ENCODE measurements at places on chromosomes 7 and 10.

GRCh38 chr7:134823400-134823799 lies 44.0 kb downstream of the CALD1 start:
- peak; percentile 46 for DNase-seq

DNA sequence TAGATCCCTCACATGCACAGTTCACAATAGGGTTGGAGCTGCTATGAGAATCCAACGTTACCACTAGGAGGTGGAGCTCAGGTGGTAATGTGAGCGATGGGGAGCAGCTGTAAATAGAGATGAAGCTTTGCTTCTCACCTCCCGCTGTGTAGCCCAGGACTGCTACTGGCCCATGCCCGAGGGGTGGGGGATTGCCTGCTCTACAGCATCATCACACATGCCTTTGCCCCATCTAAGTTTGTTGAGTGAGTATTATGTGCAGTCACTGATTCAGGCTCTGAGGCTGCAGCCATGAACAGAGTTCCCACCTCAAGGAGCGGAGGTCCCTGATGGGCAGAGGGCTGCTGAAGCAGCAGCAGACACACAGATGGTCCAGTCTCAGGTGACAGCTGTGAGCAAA lies 94.1 kb downstream of the CHST15 start:
- no peak for DNase-seq

GRCh38 chr10:36676321-36676720 lies 449.1 kb upstream of the ANKRD30A start:
- DNase-seq = no peak

DNA sequence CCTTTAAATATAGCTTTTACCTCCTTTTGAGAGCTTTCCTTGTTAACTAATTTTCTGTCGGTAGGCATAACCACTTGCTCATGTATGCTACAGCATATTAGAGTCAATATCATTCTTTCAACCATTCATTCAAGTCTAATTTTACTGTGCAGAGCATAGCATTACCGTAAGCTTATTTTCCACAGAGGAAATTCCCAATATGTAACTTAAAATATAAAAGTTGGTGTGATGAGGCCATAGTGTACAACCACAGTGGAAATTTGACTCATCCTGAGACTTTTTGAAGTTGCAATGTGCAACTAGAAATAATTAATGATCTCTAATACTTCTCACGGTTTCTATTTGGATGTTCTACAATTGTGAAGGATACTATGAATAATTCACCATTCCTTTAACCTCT lies 80.6 kb upstream of the KLF6 start:
- no peak for DNase-seq

DNA sequence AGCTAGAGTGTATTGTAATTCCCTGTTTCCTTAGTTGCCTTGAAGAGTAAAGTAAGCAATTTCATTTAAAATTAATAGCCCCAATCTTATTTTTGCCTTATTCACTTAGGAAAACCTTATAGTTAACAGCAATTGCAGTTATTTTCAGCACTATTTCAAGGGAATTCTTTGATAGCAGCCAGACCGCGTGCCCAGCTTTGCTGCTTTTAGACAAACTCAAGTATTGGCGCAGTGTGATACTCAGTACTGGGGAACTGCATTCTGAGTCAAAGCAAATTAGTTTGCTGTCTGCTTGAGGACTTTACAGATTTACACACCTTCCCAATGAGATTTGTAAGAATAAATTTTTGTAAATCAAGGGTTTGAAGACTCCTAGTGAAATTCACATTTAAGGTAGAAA lies 21.2 kb downstream of the PRKG1 start:
- DNase-seq = no peak

GRCh38 chr7:27048438-27048837 lies 47.4 kb downstream of the HOXA1 start:
- DNase-seq = no peak

- DNase-seq = no peak
Observed at GRCh38 chr10:110868981-110869380, 2.7 kb upstream of the PDCD4 start.

DNA sequence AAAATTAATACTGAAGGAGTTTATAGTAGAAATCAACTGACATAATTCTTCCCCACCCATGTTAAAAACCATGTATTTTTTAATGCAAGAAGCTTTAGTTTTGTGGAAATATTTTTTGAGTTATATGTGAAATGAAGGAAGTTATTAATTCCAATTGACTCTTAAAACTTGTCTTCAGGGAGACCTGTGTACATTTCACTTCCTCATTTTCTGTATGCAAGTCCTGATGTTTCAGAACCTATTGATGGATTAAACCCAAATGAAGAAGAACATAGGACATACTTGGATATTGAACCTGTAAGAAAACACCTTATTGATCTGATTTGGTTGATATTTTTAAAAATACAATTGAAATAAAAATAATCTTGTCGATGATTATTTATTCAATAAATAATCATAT lies 33.3 kb downstream of the CD36 start:
- DNase-seq = no peak

DNA sequence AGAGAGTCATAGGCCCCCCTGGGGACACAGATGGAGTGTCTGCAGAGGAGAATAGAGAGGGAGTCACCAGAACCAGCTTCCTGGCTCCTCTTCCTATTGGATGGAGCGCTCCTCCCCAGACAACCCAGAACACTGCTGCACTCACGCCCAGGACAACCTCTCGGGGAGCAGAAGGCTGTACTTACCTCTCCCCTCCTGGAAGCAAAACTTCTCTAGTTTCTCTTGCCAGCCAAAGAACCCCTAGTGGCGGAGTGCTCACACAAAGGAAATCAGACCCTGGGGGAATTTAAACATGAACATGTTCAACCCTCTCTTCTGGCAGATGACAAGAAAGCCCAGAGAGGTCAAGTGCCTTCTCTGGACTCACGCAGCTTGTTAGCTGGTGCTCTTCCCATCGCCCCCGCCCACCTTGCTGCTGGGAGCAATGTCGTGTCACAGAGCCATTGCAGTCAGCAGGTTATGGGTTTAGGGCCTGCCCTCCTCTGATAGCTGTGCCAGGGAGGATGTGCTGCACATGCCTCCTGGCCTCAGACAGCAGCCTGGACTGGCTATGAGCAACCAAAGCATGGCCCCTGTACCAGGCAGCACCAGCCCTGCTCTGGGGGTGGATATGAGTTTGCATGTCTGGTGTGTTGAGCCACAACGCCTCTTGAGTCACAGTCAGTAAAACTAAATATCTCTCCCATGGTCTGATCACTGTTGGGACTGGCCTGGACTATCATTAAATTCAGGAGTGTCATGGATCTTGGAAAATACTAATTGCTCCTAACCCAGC lies 84.4 kb downstream of the SLIT1 start:
- no peak for DNase-seq

- DNase-seq = no peak
Observed at GRCh38 chr10:132963430-132963960, 21.1 kb upstream of the CFAP46 start.

GRCh38 chr10:3102720-3103427 lies 35.5 kb downstream of the PFKP start:
- DNase-seq = no peak

All from AG09309 (cell line).